Inflammatory macrophage treated with lipopolysaccharide for 1 hour (primary cell): ENCODE measurements at places on chromosomes 6 and 20.
A peak's percentile ranks its signal among the peaks of the same experiment; 100 is the strongest.

DNA sequence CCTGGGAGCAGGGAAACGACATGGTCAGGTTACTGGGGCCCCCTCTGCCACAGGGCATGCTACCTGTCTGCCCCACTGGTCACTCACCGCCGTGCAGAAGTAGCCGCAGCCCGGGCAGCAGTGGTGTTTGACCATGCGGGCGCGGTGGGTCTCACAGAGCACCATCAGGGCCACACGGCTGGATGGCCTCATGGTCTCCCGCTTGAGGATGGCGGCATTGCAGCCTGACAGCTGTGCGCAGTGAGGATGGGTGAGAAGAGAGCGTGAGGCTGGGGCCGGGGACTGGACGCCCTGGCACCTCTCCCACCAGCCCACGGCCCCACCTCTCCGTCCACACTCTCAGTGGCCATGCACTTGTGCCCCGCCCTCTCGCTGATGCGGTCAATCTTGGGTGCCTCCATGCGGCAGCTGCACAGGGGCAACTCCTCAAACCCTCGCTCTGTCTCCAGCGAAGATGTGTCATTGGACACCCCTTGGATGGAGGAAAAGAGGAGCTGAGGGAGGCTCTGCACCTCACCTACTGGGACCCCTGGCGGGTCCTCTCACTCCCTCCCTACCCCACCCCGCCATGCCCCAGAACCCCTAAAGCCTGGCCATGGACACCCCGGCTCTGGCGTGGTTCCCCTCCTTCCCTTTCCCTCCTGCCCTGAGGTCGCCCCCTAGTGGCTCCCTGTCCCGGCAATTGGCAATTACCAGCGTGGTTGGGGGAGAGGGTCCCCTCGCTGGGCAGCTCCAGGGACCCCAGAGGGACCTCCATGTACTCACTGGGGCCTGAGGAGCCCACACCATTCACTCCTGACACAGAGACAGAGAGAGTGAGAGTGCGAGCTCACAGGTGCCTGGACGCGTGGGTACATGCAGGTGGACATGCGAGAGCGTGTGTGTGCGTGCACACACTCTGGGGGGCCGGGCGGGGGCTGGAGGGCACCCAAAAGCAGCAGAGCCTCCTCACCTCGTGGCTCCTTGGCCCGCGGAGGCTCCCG is 8.9 kb downstream of the EHMT2 start:
- DNase-seq: peak; percentile 36

DNA sequence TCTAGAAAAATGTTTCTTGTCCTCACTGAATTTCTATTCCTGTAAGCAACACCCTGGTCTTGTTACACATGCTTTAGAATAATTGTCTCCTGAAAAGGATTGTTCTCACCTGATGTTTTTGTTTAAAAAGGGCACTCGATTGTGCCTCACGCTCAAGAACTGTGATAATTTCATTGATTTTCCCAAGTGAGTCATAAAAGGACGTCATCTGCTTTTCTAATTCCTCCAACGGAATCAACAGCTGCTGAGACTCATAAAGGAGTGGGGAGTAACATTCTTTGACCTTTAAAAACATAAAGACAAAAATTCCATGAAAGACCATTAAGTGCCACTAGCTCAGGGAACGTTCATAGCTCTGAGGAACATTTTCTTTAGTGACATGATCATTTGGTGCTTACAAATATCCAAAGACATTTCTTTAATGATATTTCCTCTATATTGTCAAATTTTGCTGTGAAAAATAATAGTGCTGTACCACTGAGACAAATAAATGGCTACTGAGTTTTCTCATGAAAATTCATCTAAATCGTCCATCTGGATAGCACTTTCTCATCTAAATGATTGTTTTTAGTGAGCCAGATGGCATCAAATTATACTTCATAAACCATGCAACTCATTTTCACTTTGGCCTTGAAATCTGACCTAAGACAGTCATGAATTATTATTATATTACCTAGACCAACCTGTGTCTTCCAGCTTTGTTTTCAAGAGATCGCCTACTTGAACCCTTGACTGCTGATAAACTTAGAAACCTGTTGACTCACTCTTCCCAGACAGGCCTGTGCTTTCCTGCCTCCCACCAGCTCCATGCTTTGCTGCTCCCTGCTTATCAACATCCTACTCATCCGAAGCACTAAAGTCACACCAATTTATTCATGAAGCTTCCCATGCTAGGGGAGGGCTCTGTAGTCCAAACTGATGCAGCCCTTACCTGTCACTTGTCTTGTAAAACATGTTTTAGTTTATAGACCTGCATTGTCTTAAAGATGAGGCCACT is 178.2 kb downstream of the SYNE1 start:
- no peak for DNase-seq

- no peak for DNase-seq
Measured at GRCh38 chr6:121607721-121608120, 172.3 kb downstream of the GJA1 start.

GRCh38 chr20:43837856-43838702 is 76.6 kb upstream of the TOX2 start:
- no peak for DNase-seq

GRCh38 chr6:30955367-30956042 is 14.7 kb downstream of the MUCL3 start:
- peak; percentile 49 for DNase-seq

DNA sequence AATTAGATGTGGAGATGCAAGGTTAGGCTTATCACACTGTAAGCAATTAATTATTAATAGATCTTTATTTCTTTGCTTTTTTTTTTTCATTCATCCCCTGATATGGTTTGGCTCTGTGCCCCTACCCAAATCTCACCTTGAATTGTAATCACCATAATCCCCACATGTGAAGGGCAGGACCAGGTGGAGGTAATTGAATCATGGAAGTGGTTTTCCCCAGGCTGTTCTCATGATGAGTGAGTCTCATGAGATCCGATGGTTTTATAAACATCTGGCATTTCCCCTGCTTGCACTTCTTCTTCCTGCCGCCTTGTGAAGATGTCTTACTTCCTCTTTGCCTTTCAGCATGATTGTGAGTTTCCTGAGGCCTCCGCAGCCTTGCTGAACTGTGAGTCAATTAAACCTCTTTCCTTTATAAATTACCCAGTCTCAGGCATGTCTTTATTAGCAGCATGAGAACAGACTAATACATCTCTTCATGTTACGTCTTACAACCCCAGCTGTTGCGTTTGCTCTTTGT is 333.8 kb downstream of the CDH26 start:
- DNase-seq: peak; percentile 20

DNA sequence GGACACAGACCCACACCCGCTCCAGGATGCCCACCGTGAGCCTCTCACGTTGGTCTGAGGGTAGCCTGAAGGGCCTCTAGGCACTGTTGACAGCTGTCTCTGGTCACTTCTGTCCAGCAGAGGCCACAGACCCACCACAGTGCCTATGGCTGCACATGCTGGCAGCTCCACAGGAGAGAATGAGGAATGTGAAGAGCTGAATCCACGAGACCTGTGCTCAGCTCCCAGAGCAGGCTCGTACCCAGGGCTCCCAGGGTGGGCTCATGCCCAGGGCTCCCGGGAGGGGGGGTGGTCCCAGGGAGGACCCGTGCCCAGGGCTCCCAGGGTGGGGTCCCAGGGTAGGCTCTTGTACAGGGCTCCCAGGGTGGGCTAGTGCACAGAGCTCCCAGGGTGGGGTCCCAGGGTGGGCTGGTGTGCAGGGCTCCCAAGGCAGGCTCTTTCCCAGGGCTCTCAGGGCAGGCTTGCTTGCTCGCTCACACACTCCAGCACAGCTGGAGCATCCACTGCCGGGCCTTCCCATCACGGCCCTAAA is 201.0 kb downstream of the SYNDIG1 start:
- no peak for DNase-seq

GRCh38 chr6:158912655-158913054 is 87.3 kb downstream of the RSPH3 start:
- DNase-seq: no peak

GRCh38 chr6:100730001-100730980 is 150.8 kb downstream of the ASCC3 start:
- DNase-seq: no peak

DNA sequence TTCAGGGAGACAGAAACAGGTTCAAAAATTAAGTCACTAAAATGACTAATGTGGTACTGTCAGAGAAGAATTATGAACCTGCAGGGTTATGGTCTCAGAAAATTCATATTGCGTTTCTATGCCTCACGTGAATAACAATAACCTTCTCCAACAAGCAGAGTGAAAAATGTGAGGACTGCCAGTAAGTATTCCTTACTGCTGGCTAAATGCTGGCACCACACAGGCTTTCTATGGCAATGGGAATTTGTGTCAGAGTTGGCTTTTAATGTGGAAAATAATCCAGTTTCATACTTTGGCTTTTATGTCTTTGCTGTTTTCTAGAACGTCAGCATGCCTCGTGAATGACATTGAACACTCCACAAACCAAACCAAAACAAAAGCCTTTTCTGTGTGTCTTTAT is 656.0 kb downstream of the KIF16B start:
- DNase-seq: no peak

DNA sequence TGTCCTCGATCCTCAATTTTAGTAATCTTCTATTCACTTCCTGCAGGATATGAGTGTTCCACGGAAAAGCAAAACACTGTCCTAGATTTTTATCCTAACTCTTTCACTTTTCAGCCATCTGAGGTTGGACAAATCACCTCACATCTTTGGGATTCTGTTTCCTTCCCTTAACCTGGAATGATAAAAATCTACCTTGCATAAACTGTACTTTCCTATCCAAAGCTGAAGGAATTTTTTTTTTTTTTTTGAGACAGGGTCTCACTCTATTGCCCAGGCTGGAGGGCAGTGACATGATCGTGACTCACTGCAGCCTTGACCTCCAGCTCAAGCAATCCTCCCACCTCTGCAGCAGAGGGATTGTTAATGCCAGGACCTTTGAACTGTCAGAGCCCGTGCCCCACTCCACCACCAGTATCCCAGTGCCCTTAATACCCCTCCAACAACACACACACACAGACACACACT is 20.5 kb downstream of the CAPN11 start:
- no peak for DNase-seq
